Stimulated activated CD8-positive, alpha-beta memory T cell treated with anti-CD3 and anti-CD28 coated beads, Interleukin-4, amount 100 ng/mL, for 4 hours (primary cell): ENCODE measurements at places on chromosomes 3 and 15.

GRCh38 chr15:37041042-37041441 is 59.3 kb downstream of the MEIS2 start:
- no peak for DNase-seq

GRCh38 chr3:110881069-110881468 is 190.5 kb upstream of the NECTIN3 start:
- DNase-seq: no peak

DNA sequence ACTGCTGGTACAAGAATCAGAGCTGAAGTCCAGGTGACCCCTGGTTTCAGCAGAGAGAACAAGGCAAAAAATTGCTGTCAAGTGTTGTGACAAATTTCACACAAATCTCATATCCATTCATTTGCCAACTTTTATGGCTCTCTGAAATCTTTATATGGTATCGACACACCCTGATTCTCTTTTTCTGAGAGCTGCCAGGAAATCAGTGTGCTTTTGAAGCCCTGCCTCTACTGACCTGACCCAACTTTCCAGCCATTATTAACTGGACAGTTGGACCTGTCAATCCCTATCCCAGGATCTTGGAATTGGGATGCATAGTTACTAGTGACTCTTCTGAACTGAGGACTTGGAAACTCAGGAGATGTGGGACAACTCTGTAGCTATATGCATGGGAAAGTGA is 288.2 kb upstream of the GADL1 start:
- DNase-seq: no peak

GRCh38 chr3:195550723-195551122 is 7.6 kb upstream of the PPP1R2 start:
- no peak for DNase-seq

DNA sequence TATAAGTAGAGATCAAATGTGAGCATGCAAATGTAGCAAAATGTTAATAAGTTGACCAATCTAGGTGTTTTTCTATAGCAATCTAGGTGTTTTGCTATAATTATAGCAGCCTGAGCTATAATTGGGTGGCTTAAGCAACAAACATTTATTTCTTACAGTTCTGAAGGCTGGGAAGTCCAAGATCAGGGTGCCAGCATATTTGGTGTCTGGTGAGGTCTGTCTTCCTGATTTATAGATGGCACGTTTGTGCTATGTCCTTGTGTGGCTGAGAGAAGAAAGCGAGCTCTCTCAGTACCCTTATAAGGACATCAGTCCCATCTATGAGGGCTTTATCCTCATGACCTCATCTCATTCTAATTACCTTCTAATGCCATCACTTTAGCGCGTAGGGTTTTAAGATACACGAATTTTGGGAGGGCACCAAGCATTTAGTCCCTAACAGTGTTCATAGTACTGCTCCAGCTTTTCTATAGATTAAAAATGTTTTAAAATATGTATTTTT is 171.1 kb downstream of the GHSR start:
- DNase-seq: no peak

GRCh38 chr3:12428126-12428525 is 56.2 kb upstream of the TSEN2 start:
- DNase-seq: no peak

DNA sequence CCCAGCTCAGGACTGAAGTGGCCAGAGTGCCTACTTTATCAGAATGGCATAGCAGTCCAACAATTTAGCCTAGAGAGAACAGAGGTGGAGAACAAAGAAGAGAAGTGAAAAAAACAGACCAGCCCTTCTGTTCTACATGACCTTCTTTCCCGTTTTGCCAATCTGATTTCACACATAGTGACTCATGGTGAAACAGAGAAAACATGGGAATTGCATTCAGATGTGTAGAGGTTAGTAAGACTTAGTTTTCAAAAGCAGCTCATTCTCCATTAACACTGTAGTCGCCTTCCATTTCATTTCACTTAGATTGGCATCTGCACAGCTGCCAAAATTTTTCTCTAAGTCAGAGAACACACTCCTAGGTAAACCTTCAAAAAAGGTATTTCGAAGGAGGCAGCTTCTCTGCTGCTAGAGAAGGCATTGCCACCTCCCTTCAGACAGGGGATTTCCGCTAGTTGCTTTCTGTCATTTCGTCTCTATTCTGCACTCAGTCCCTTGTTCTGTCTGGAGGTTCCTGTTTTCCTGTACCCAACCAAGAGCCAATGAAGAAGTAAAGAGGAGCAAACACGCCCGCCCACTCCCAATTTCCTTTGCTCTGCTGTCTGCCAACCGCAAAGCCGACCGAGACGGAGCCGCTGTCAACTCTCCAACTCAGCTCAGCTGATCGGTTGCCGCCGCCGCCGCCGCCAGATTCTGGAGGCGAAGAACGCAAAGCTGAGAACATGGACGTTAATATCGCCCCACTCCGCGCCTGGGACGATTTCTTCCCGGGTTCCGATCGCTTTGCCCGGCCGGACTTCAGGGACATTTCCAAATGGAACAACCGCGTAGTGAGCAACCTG is at the start of gene ARL6IP5:
Gene ARL6IP5, plus strand, starts transcription at position 612 of the 842 bp plus-strand sequence. Its CDS starts 111 bp downstream, at position 723.
- DNase-seq: peak; percentile 72

DNA sequence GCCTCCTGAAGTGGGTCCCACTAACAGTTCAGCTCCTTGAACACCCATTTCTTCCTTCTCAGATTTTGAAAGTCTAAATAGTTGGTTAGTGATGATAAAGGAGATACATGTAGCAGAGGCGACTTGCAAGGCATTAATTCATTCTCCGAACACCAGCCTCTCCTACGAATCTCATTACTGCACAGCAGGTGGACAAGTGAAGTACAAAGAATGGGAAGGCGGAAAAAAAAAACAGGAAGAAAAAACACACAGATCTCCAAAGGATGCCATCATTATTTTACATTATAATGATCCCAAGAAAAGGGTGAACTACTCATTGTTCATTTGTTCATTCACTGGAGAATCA is 276.5 kb downstream of the MAGI1 start:
- no peak for DNase-seq
